Suppressor macrophage treated with lipopolysaccharide for 4 hours (primary cell): ENCODE measurements at places on chromosomes 11 and 22.

DNA sequence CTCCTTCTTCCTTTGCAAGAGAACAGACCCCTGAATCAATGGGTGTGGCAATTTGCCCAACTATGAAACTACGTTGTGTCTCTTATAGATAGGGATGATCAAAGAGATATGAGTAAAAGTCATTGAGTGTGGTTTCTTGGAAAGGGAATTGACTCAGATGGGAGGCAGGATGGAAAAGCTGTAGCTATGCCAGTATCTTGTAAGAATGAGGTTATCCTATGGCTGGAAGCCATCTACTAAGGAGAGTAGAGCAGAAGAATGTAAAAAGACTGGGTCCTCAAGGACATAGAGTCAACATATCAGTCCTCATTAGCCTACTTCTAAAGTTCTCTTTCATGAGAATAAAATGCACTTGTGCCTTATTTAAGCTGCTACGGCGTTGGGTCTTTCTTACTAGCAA, 78.9 kb upstream of the POU2AF2 start:
- DNase-seq = no peak

DNA sequence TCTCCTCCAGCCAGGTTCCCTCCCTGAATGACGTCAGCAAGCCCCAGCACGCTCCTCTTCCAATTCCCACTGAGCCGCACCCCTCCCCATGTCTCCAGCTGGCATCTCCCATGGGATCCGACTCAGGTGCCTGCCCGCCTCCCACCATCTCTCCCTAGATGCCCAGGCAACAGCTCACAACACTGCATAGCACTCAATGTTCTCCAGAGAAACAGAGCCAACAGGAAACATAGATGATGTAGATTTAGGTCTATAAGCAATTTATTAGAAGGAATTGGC, 532.3 kb downstream of the BRD1 start:
- no peak for DNase-seq

- DNase-seq = peak; percentile 20
These were observed 92.1 kb upstream of the APOA1 start for GRCh38 chr11:116929414-116930090.

DNA sequence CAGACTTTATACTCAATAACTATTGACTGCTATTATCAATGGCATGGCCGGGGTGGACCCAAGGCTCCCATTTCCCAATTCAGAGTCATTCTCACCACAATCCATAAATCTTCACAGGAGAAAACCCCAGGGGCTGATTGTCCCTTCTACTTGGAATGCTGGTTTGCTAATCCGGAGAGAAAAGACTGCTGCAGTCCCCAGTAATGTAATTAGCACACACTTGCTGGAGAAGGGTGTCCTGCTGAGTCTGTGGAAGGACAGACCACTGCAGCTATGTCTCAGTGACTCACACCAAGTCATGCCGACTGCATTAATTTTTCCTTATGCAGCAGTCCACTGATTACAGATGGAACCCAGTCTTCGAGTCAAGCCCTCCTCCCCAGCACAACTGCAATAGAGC, 5.9 kb upstream of the ETS1 start:
- DNase-seq = no peak

GRCh38 chr11:121344824-121345223, 52.3 kb downstream of the SC5D start:
- no peak for DNase-seq

DNA sequence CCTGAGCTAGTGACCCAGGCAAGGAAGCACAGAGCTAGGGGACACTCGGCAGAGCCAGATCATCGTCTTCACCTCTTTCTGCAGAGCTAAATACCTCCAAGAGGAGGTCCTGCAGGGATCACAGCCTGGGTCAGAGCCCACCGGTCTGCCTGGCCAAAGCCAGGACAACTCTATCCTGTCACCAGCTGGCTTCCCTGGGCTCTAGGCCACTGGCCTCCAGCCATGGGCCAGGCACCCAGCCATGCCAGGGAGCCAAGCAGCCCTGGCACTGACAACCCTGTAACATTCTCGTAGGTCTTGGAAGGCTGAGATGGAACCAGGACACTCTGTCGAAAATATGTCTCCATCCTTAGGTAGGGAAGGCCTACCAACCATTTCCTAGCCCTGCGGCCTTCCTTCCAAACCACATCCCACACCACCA, 270.1 kb downstream of the BUD13 start:
- DNase-seq = no peak

- no peak for DNase-seq
These were observed 70.1 kb downstream of the SFI1 start for GRCh38 chr22:31566484-31566883.

DNA sequence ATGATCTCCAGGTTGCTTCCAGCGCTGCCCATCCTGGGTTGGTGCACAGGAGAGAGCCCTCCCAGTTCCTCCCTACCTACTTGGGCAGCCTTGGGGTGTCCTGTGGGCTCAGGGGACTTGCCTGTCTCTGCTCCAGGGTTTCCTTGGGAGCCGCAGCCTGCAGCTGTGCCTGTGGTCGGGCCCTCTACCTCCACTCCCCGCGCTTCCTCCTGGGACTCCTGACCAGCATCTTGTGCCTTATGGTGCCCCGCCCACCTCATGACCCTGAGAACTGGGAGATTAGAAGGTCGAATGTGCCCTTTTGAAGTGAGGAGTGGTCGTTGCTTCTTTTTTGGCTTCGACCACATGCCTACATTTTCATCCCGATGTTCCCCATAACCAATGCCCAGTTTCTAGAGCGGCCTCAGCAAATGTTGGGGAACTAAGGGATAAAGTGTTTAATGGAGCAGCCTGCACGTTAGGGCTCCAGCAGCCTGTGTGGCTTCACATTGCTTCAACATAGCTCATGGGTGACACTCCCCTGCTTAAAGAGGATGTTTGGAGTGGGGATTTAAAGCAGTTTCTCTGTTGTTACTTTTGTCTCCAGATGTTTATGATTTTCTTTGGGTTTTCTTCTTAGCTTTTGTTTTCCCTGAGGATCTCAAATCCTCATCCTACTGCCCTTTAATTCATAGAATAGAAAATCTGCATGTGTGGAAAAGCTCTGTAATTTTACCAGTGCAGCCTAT, 248.8 kb downstream of the TBC1D22A start:
- no peak for DNase-seq

DNA sequence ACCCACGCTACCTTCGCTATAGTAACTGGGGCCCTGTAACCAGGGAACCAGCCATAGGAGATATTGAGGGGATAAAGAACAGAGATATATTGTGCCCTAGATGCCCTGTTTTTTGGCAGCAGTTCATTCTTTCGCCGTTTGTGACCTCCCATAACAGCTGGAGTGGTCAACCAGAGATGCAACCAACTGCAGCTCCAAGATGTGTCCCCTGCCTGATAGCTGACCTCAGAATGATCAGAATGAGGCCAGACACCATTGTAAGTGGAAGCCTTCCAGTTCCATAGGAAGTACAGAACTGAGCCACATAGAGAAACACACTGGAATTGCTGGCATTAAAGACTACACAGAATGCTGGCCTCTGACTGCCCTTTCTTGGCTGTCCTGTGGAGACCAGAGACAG, 39.2 kb downstream of the P4HA3 start:
- no peak for DNase-seq

GRCh38 chr11:66278363-66279091, 552 bp downstream of the CNIH2 start:
- DNase-seq = no peak

GRCh38 chr11:131670876-131671275, 300.5 kb downstream of the NTM start:
- no peak for DNase-seq

DNA sequence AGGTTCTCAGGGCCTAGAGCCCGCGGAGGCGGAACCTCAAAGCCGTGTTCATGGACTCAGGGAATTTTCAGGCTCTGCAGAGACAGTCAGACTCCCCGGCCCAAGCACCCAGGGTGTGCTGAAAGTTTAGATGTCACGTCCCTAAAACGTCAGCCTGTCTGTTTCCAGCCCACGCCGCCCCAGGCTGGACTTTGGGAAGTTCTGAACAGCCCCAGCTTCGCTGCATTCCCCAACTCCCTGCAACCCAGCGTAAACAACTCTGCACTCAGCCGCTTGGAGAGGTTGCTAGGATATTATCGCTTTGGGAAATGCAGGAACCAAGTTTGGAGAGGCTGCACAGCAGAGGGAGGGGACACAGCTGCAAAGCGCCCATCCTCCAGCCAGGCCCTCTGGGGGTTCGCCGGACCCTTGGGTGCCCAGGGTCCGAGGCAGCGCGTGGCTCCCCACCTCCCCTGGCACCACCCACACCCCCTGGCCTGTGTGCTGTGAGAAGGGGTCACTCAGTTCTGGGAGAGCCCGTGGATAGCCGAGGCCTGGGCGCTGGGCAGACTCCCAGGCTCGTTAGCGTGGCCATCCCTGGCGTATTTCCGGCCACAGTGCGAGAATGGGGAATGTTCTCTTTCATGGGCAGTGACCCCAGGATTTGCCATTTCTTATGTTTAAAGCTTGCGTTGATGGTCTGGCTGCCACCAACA, 120.5 kb upstream of the FGF3 start:
- no peak for DNase-seq

DNA sequence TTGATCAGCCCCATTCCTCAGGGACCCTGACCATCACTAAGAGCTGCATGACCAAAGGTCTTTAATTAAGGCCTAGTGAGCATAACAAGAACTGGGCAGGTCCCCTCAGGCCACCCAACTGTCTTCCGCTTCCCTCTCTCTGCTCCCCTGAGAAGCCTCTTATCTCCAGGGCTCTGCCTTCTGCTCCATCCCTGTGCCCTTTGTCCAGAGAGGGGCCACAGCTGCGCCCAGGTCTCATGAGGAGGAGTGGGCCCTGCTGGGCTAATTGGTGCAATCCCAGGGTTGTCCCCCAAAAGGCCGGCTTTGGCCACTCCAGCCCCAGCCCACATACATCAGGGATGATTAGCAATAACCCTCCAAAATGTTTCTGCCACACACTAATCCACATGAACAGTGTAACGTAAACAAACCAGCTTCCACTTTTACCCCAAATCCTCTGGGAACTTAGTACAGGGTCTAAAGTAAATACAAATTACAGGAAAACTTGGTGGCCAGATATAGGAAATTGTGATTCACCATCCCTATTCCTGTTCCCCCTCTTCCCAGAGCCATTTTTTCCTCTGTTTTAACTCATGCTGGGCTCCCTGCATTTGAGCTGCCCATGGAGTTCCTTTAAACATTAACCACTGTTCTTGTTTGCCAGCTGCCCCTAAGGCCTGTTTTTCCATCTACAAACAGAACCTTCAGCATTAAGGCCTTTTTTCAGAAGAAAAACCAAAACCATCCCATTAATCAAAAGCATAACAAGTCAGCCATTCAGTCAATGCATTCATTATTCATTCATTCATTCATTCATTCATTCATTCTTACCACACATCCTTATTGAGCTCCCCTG, 34.6 kb upstream of the CAVIN3 start:
- DNase-seq = no peak

GRCh38 chr11:111776398-111777093, 10.4 kb upstream of the PPP2R1B start:
- no peak for DNase-seq

- no peak for DNase-seq
These were observed 52.5 kb downstream of the ARRB1 start for GRCh38 chr11:75298976-75299260.

GRCh38 chr11:3859373-3859881, 4.0 kb downstream of the STIM1 start:
- DNase-seq = no peak

DNA sequence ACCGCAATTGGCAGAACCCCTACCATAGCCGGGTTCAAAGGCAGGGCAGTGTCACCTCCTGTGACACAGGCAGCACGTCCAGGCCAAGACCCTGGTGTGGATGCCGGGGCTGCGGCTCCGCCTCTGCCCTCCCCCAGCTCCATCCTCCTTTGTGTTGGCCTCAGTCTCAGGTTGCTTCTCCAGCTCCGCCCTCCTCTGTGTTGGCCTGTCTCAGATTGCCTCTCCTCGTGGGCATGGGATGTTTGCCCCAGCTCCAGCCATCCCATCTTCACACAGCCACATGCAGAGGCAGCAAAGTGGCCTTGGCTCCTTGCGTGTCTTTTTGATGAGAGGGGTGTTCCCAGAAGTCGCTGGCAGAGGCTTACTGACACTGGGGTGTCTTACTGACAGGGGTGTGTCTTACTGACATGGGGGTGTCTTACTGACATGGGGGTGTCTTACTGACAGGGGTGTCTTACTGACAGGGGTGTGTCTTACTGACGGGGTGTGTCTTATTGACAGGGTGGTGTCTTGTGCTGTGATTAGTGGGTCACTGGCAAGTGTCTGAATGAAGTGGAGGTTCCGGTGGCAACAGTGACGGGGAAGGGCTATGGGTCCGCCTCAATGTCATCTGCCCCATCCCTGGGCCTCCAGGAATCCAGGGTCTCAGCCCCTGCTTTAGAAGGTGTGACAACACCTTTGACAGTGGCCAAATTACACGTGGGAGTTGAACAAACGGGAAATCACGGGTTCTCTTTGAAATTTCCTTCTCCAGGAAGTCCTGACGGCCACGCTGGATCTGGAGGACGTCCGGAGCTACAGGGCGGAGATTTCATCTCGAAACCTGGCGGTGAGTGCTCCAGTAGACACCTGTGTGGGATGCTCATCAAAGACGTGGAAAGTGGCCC, 24.9 kb downstream of the NADSYN1 start:
- DNase-seq = no peak

DNA sequence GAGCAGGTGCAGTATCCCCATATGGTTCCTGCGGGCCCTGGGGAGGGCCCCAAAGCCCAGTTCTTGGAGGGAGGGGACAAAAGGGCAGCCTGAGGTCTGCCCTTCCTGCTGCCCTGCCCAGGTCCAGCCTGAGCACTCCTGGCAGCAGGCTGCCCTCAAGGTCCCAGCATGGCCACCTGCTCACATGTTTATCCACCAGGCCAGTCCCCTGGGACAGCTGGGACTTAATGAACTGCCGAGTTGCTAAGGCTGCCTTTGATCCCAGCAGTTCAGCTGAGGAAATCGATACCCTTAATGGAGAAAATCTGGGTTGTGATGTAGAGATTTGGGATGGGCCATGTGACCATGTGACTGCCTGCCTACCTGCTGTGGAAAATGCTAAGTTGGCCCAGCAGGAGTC, 146.2 kb downstream of the TRIM29 start:
- DNase-seq = no peak

GRCh38 chr11:75022759-75023396, 34.1 kb downstream of the NEU3 start:
- DNase-seq = peak; percentile 86

DNA sequence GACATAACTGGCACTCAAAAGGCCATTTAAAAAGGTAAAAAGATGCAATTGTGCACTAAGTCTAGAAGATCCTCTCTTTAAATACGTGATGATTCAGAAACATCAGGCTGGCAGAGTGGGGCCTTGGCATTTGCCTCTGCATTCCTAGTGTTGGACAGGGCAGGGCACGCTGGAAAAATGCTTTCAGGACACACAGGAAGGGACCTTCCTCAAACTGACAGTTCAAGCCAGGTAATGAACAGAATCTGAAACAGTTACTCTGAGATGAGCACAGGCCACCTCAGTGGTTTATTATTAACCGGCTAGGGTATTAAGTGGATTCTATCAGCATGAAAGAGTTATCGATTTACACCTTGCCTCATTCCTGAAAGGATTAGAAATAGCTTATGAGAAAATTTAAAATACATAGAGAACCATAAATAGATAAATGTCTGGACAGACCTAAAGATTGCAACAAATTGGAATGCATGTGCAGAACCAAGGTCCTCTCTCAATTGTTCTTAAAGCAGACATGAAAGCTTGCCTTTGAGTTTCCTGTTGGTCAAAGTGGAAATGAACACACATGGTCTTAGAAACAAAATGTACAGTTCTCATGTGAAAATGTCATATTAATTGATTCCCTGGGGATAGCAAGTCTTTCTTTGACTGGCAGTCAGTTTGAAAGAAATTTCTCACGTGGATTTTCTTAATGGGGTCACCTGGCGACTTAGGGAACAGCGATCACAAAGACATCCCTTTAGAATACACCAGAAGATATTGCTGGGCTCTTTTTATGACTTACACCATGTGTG, 21.5 kb upstream of the CSNK2A3 start:
- DNase-seq = no peak

GRCh38 chr22:38984224-38984623, 2.1 kb downstream of the APOBEC3B start:
- DNase-seq = no peak
